ENCODE measurements at places on chromosomes 5 and 9.

- DNase-seq, result no peak
Measured at GRCh38 chr5:170920196-170920595, 58.4 kb downstream of the RANBP17 start.

- DNase-seq, result no peak
Measured at GRCh38 chr9:98518556-98518955, 190.2 kb downstream of the GABBR2 start.

GRCh38 chr9:18928711-18929110 lies 104.3 kb downstream of the SAXO1 start:
- no peak for DNase-seq

GRCh38 chr9:81601639-81602623 lies 87.4 kb downstream of the TLE1 start:
- DNase-seq, result no peak

DNA sequence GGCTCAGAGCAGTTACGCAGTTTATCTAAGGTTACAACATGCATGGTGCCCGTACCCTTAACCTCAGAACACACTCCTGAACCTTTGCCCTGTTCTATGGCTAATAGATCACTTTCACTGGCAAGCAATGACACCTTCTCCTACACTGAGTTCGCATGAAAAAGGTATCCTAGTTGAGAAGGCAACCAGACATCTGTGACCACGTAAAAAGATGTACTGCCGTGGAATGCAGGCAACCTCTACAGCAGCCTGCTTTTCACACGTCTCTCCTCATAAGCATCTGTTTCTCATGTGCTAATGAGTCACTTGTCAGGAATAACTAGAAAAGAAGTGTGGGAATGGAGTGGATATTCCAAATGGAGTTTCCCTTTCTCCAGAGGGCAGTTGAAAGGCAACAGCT lies 71.4 kb downstream of the FBXO38 start:
- DNase-seq, result no peak

GRCh38 chr5:67971971-67972821 lies 243.4 kb upstream of the PIK3R1 start:
- no peak for DNase-seq

- no peak for DNase-seq
Measured at GRCh38 chr5:4765411-4765810, 374.7 kb upstream of the ADAMTS16 start.

- no peak for DNase-seq
Measured at GRCh38 chr5:131104169-131104808, 60.8 kb downstream of the HINT1 start.

DNA sequence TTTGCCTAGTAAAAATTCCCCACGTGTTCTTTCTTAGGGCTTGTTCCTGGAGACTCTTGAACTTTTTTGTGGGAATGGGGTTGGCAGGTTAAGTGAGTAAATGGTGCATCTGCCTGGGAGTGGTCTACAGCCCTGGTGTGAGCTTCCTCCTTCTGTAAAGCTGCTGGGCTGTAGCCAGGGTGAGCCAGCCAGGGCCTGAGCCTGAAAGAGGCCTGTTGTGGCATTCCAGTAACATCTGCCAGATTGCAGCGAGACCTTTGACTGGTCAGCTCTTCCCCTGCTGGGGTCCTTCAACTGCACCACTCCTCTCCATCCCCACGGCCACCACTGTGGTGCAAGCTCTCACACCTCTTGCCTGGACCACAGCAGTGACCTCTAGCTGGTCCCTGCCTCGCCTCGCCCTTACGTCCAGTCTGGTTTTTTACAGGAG lies 47.5 kb downstream of the SLC22A5 start:
- no peak for DNase-seq
